ENCODE measurements at places on chromosomes 12 and 14.

DNA sequence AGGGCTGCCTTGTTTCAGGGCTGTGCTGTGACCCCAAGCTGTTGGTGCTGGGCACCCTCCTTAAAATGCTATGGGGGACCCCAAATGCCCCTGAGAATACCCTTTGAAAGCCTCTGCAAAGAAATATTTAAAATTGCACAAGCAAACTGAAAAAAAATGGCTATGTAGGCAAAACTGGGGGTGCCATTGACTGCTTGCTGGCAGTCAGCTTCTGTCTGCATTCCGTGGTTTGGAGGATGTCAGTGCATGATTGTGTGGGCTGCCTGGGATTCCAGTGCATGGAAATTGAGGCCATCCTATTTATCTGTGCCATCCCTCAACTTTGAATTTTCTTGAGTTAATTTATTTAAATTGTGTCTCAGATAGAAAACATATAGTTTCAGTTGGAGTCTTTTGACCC is 113.7 kb upstream of the RTL1 start:
- DNase-seq, result no peak

- DNase-seq, result no peak
Measured at GRCh38 chr12:20492251-20492760, 124.0 kb downstream of the PDE3A start.

DNA sequence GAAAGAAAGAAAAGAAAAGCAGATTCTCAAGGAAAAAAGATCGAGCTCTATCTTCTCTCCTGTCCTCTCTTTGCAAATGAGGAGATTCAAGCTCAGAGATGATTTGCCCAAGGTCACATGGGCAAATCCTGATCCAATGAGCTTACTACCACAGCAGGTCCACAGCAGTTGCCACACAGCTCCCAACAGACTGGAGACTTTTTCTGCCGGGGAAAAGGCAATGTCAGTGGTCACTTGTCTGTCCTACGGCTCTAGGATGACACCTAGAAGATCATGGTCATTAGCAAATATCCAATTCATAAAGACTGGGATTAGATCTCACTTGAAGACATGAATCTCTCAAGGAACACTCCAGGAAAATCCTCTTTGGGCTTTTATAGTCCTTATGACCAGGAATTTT is 58.8 kb downstream of the TTC7B start:
- no peak for DNase-seq

GRCh38 chr12:50625029-50625925 is 120.5 kb downstream of the DIP2B start:
- DNase-seq, result no peak

DNA sequence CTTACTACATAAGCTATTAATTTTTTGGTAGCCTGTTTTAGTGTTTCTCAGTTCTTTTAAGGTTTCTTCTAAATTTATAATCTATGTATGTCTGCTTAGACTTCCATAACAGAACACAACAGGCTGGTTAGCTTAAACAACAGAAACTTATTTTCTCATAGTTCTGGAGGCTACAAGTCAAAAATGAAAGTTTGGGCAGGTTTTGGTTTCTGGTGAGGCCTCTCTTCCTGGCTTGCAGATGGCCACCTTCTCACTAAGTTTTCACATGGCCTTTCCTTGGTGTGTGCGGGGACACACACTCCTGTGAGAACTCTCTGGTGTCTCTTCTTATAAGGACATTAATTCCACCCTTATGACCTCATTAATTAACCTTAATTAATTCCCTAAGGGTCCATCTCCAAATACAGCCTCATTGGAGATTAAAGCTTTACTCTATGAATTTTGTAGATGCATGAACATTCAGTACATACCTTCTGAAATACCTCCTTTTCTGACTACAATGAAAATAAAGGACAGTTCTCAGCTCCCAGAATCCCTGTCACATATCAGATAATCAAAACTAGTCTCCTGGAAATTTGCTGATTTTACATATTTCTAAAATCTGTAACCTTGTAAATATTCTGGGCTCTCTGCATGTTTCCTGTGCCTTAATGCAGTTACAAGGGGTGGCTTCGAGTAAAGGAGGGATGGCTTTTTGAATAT is 23.2 kb upstream of the BMAL2 start:
- DNase-seq, result no peak

- no peak for DNase-seq
Measured at GRCh38 chr14:56102941-56103340, 15.3 kb upstream of the PELI2 start.

DNA sequence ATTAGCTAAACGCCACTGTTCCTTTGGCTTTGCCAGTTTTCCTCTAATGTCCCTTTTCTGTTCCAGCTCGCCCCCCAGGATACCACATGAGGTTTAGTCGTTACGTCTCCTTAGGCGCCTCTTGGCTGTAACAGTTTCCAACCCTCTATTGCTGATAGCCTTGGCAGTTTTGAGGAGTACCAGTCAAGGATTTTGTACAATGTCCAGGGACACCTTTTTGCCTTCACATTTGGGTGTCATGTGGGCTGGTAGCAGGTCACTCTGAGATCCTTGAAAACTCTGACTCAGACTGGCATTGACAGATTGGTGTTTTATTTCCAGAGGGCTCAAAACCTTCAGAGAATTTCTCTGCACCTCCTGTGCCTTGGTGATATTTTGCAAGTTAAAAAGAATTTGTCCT is 14.1 kb downstream of the SH2B3 start:
- DNase-seq, result no peak

DNA sequence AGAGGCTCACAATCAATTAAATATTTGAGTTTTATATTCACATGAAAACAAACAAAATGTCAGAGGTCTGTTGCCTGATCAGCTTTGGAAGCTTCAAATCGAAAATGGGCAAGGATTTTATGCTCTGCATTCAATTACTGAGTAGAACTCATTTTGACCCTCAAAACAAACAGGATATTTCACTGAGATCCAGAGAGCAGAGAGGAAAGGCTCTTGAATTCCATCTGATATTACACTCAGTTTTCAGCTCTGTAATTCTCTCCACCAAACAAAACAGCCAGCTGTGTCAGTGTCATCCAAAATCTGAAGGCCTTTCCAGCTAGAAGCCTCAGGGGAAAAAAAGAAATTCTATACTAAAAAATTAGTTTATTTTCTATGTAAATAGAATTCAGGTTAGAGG is 128.6 kb upstream of the FLRT2 start:
- no peak for DNase-seq

DNA sequence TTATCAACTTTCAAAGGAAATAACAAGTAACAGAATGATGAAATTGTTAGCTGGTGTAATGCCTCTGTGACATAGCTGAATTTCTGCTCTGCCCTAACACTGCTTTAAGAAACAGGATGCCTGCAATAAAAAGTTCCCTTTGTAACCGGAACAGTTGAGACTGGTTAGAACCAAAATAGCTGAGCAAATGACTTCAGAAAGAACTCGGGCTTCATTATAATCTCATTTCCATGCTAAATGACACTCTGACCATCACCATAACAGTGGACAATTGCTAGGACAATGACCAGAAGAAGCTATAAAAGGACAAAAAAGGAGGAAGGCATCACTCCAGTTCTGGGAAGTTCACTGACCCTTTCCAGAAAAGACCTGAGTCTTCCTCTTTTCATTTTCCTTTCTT is 23.5 kb upstream of the PYGL start:
- DNase-seq, result no peak

- no peak for DNase-seq
Measured at GRCh38 chr12:121925358-121925695, 6.9 kb downstream of the CFAP251 start.

DNA sequence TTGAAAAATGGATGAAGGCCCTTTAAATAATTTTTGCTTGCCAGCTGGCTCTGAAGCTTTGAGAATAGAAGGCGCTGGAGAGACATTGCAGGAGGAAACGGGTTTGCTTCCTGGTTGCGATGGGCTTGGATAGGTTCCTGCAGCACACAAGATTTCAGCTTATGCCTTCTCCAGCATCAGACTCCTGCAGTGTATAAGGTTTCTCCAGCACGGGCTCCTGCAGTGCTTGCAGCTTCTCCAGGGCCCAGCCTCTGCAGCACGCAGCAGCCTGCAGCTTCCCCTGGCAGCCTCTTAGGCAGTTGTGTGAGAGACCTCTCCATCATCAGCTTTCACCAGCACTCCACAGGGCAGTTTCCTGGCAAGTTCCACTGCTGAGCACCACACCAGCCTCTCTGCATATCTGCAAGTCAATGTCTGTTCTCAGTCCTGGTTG is 78.7 kb upstream of the ZDHHC17 start:
- no peak for DNase-seq

DNA sequence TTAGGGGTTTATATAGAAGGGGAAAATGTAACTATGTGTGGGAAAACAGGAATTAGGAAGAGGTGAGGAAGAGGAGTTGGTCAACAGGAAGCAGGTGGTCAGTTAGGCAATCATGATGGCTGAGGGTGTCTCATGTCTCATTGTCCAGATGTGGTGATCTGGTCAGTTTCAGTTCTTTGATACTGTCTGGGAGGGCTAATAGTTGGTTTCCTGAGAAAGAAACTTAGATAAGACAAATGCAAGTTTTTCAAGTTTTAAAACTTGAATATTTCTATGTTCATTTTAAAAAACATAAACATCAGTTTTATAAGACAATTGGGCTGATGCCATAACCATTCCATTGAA is 1121.8 kb upstream of the USP15 start:
- DNase-seq, result no peak

DNA sequence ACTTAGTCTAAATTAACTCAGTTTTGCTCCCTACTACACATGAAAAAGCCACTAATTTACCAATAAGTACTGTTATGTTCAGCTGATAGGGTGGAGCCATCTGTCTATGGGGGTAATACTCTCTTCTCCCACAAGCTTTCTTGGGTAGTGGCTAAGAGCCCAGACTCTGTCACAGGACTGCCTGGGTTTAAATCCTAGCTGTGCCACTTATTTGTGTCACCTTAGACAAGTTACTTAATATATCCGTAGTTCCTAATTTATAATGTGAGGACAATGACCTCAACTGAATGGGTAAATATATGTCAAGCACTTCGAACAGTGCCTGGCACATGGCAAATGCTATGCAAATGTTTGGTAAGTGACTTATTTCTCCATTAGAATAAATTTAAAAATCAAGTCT is 185.6 kb downstream of the DACT1 start:
- no peak for DNase-seq

- no peak for DNase-seq
Measured at GRCh38 chr12:100393200-100393599, 36.3 kb downstream of the SLC17A8 start.

All from right renal pelvis (tissue), 4 donors.